Upper lobe of right lung (tissue), 1 donor: ENCODE measurements at places on chromosomes 12 and 14. TPM values are rescaled to one million over a fixed set of nuclear protein-coding genes. Genes with fewer than 3 reads are reported as not detected.

DNA sequence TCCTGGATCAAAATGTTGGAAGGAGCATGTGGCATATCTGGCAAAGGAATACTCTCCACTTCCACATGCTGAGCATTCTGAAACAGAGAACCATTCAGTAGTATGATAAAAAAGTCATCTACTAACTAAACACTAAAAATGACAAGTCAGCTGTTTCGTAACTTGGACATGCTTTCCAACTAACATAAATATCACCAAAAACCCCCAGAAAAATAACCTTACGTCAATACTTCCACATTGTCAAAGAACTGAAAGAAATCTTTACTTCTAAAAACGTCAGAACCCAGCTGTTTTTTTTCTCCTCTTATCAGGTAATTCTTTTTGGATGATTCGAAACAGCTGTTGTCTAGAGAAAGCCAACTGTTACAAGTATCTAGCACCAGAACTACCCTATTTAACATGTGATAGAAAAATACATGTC lies 8.2 kb downstream of the WBP11 start:
- DNase-seq: no peak
- H3K27me3 ChIP-seq: no peaks in the 10 kb centered on the region
- no peak overlapping the region for H3K27ac ChIP-seq
- no peaks in the 10 kb centered on the region for H3K4me1 ChIP-seq

DNA sequence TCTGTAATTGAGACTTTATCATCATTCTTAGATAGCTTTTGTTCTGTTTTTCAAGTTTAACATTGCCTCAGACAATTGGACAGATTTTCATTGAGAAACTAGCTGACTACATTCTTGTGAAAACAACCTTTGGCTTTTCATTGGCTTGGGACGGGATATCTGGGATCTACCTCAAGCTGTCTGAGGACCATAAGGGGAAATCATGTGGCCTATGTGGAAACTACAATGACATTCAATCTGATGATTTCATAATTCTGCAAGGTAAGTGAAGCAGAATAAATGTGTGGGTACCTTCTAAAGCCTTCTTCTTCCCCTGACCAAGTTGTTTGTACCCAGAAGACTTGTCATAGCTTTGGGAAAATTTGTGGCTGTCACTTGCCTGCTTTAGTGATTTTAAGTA lies 133.5 kb downstream of the OTOGL start:
- DNase-seq: no peak
- no peaks in the 10 kb centered on the region for H3K4me1 ChIP-seq
- no peak overlapping the region for H3K27ac ChIP-seq
- no peak overlapping the region for H3K4me3 ChIP-seq

The RDH5 gene
- 6.0 TPM for total RNA-seq

DNA sequence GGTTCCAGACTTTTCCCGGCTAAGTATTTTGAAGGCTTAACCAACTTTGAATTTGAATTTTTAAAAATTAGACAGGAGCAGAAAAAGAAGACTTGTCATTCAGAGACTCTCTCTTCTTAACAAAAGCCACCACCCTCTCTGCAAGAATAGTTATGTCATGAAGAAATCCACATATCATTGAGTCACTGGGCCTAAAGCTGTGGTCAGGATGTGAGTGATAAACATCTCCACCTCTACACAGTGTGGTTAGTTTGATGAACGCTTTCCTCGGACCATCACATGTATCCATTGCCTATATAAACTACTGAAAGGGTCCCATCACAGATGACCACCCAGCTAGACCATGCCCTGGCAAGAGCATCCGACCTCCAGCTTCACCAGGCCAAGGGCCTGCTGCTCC lies 226.1 kb downstream of the KSR2 start:
- H3K27me3 ChIP-seq: no peaks in the 10 kb centered on the region
- H3K27ac ChIP-seq: no peak overlapping the region
- no peaks in the 10 kb centered on the region for H3K4me1 ChIP-seq
- H3K4me3 ChIP-seq: no peak overlapping the region

DNA sequence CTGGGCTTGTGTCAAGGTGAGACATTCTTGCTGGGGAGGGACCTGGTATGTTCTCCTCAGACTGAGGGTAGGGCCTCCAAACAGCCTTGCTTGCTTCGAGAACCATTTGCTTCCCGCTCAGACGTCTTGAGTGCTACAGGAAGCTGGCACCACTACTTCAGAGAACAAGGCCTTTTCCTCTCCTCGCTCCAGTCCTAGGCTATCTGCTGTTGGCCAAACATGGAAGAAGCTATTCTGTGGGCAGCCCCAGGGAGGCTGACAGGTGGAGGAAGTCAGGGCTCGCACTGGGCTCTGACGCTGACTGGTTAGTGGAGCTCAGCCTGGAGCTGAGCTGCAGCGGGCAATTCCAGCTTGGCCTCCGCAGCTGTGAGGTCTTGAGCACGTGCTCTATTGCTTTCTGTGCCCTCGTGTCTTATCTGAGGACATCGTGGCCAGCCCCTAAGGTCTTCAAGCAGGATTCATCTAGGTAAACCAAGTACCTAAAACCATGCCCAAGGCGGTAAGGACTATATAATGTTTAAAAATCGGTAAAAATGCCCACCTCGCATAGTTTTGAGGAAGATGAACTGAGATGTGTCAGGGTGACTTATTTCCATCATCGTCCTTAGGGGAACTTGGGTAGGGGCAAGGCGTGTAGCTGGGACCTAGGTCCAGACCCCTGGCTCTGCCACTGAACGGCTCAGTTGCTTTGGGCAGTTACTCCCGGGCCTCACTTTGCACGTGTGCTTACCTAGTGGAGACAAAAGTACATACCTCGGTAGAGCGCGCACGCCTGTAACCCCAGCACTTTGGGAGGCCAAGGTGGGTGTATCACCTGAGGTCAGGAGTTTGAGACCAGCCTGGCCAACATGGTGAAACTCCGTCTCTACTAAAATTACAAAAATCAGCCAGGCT lies 4.3 kb downstream of the GAPDH start:
- H3K4me3 ChIP-seq: no peak overlapping the region
- H3K4me1 ChIP-seq: peaks cover 39% of the 10 kb centered on the region
- H3K27ac ChIP-seq: peak overlapping the region; percentile 2
- peaks cover 55% of the 10 kb centered on the region for H3K36me3 ChIP-seq
- no peaks in the 10 kb centered on the region for H3K27me3 ChIP-seq
- no peak for DNase-seq
